AG04450 (cell line): ENCODE measurements at places on chromosomes 6 and 20.

DNA sequence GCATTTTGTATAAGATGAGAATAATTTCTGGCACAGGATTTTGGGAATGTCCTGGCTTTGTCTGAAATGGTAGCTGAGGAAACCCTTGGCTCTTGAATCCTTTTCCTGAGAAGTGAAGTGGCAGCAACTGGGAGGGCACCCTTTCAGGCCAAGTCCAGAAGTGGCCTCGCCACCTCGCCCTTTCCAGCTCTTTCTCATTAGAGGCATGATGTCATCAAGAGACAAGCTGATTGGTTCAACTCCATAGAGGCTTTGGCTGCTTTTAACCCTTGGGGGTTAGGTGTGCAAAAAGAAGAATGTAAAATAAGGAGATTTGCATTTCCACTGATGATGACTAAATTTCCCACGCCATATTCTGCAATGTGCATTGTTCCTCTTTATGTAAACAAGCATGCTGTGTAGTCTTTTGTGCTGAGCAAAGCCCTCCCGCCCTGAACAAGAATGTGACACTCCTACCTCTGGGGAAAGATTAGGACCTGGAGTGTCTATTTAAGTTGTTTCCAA, 116.5 kb downstream of the TCP11 start:
- DNase-seq: no peak

DNA sequence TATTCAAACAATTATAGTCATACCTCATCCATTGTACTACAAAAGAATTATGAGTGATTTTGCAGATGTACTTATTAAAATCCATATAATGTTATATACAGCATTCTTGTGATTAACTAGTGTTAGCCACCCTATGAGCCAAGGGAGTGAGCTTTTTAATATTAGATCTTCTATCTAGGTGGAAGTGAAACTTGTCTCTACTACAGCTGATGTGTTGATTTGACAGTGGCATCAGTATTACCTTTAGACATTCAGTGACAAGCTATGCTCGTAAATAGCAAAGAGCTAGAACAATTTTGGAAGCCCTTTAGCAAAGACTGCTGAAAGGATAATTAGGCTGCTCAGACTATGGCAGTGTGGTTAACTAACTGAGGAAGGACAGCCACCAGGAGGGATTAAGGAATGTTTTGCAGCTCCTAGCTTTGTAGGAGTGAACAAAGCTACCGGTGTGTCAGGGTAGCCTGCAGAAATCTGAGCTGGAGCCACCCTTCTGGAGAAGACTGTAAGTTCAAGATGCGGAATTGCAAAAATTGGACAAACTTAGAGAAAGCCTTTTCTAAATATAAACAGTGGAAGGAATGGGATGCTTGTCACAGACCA, 73.7 kb downstream of the AFG1L start:
- DNase-seq: no peak

- DNase-seq: no peak
These were observed 22.0 kb upstream of the ABCC10 start for GRCh38 chr6:43405354-43405753.

GRCh38 chr20:24303393-24304170, 165.8 kb upstream of the SYNDIG1 start:
- DNase-seq: no peak

- no peak for DNase-seq
These were observed 137.9 kb upstream of the KCNG1 start for GRCh38 chr20:51160821-51161220.

GRCh38 chr6:21257125-21257524, 336.4 kb upstream of the SOX4 start:
- no peak for DNase-seq

GRCh38 chr6:25053875-25054371, 118.2 kb upstream of the RIPOR2 start:
- DNase-seq: peak; percentile 59

GRCh38 chr20:53413186-53413631, 180.4 kb downstream of the ZNF217 start:
- no peak for DNase-seq

DNA sequence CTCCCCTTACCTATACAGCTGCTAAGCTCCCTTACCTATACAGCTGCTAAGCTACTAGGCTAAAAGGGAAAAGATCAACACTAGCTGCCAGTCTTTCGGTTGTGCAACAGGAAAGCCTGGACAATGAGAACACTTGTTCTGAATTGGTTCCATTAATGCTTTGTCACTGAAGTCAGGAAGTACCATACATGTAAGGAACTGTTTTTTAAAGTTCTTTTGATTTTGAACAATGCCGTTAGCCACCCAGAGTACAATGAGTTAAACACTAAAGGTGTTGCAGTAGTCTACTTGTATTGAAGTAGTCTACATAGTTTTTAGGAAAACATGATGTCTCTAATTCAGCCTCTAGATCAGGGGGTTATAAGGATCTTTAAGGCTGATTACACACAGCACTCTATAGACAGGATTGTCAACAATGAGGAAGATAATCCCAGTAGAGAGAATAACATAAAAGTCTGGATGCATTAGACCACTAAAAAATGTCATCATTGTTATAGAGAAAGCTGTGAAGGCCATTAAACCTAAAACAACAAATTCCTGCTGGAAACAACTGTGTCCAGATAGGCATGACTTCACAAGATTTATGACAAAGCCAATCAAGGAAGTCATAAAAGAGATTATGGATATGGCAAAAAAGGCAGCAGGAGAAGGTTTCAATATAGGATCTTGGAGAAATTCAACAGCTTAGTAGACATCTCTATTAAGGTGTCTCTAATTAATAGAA, 306.3 kb downstream of the PHF3 start:
- no peak for DNase-seq

DNA sequence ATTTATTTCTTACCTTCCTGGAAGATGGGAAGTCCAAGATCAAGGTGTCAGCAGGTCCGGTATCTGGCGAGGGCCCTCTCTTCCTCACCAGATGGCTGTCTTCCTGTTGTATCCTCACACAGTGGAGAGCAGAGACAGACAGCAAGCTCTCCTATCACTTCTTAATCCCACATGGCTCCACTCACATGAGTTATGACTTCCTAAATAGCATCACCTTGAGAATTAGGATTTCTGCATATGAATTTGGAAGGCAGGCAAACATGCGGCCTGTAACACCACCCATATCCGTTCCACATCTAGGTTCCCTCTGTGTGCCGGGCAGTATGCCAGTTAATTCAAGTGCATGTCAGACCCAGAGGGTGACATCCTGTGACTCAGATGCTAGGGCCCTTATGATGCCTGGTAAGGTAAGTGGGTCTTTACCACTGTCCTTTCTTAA, 2.1 kb downstream of the RAET1E start:
- no peak for DNase-seq

- DNase-seq: no peak
These were observed 11.3 kb downstream of the PRRC2A start for GRCh38 chr6:31631681-31632278.

GRCh38 chr20:33589059-33589458, 73.1 kb upstream of the C20orf144 start:
- DNase-seq: no peak

DNA sequence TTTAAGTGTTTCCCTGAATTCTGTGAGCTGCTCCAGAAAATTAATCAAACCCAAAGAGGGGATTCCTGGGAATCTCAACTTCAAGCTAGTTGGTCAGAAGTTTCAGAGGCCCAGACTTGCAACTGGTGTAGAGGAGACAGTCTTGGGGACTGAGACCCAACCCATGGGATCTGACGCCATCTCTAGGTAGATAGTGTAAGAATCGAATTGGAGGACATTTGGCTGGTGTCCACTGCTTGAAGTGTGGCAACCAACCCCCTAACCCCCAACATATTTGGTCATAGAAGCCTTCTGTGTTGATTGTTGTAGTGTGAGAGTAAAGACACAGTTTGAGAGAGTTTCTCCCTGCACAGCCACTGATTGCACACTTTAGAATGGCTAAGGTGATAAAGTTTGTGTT, 103.5 kb upstream of the CARMIL1 start:
- DNase-seq: no peak

DNA sequence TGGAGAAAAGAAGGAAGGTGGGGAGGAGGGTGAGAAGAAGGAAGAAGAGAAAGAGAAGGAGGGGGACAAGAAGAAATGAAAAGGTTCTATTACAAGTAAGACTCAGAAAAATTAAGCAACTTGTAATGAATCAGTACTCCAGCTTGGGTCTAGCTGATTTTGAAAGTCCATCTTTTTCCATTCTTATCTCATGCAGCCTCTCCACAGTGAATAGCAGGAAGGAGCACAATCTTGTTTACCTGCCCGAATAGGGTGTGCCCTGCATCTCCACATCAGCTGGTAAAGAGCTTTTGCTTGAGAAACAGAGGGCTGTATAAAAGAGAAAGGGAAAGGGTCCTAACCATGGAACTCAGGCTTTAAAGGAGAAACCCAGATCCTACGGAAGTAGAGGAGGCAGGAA, 348.8 kb downstream of the TPBG start:
- no peak for DNase-seq

- no peak for DNase-seq
These were observed 56.4 kb upstream of the IYD start for GRCh38 chr6:150312395-150312794.

- peak; percentile 53 for DNase-seq
These were observed 128.5 kb upstream of the CDYL start for GRCh38 chr6:4647414-4648365.

DNA sequence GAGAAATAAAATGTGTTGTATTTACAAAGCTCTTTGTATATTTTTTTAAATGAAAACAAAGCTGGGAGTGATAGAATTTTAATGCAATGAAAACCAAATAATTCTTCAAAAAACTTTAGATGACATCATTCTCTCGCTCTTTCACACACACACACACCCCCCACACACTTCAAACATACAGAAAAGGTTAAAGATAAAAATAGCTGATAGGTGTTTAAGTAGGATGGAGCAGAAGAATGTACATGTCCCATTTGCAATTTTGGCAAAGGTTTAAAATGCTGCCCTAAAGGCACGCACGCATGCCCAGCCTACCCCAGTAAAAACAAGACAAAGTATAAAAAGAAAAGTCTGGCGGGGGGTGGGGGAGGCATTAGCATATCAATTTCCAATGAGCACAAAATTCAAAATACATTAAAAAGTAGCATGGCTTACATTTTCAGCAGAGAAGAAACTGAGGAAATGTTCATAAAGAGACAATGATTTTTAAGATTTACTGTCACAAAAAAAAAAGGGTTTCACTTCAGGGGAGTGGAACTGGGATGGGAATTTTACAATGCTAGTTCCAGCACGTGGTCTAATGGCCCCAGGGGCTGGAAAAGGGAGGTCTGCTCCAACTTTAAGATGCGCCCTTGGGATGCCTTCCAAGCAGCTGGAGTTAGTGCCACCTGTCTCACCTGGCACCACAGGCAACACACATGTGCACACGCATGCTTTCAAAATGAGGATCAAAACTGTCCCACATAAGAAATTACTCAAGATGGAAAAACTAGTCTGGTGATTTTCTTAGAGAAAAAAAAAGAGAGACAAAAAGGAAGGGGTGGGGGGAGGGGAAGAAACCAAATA, 55.1 kb upstream of the NFATC2 start:
- no peak for DNase-seq

DNA sequence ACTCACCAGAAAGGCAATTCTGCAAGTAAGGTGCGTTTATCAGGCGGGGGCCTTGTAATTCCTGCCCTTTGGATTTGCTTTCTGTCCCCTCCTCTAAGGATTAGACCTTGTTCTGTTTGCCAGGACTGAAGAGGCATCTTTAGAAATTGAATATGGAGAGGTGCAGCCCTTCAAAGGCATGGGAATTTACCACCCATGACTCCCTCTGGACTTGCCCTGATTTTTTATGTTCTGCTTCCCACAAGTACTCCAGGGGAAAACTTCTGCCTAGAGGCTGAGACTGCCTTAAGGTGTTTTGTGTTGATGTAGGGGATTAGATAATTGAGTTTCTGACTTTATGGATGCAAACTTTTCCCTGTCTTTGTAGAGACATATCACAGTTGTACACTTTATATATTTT, 30.2 kb downstream of the SYTL3 start:
- DNase-seq: no peak

DNA sequence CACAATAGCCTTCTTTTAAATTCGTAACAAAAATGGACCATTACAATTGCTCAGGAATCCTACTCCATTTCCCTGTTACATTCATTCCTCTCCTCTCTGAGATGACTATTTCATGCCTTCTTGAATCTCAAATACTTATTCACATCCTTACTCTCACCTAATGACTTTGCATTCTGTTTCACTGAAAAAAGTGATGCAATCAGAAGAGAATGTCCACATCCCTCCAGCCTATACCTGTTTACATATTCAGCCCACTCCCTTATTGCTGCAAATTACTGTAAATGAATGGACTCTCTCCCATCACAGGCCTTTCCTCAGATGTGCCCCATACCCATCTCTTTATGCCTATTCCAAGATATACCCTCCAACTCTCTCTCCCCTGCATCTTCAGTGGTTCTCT, 8.6 kb downstream of the TAAR1 start:
- DNase-seq: no peak

- DNase-seq: no peak
These were observed 78.2 kb downstream of the LAMA4 start for GRCh38 chr6:112176175-112176574.

DNA sequence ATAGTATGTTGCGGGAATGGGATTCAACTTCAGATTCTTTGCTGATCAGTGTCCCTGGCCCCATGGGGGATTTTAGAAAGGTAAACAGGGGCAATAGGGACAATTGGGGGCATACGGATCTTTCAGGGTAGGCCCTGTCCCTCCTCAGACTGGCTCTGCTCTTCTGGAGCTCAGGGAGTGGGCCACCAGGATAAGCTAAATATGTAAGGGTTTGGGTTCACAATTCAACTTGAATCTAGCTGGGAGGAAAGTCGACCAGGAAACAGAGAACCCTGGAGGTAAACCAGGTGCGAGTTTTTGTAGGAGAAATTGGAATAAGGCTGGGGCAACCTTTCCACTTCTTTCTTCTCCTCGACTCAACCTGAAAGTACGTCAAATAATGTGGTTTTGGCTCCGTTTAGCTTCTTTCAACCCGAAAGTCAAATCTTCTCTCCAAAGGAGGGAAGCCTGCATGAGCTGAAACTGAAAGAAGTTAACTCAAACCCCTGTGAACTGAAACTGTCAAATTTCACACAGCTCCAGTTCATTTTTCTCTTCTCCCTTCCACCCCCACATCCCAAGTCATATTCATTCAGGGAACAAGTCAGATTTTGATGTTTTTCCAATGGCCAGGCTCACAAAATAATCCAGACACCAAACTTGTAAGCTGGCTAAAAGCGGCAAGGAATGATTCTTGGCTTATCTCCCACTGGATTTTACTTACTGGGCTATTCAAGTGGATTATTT, 278.2 kb downstream of the CLIC5 start:
- DNase-seq: no peak

GRCh38 chr6:16760516-16761470, at the start of gene ATXN1:
ATXN1 (minus strand) TSS chr6:16761460.
- no peak for DNase-seq

GRCh38 chr20:21623074-21623780, 82.2 kb upstream of the PAX1 start:
- DNase-seq: no peak

- no peak for DNase-seq
These were observed 128.8 kb downstream of the SOBP start for GRCh38 chr6:107618672-107619071.
